Purkinje cell (primary cell): ENCODE measurements at places on chromosomes 13 and 19. TPM values are rescaled to one million over a fixed set of nuclear protein-coding genes. Genes with fewer than 3 reads are reported as not detected.

Gene TOMM40
- polyA plus RNA-seq: 1.8 and 2.7 TPM in 2 replicates

Gene SAFB2
- polyA plus RNA-seq: 7.2 and 10.8 TPM in 2 replicates

Gene ATP4A
- polyA plus RNA-seq: not detected in 2 replicates

Gene SPRED3
- 0.62 and 1.1 TPM in 2 replicates for polyA plus RNA-seq

Gene IZUMO4
- polyA plus RNA-seq: not detected in 2 replicates

Gene NCAN
- 1.6 and 3.4 TPM in 2 replicates for polyA plus RNA-seq

Gene KDM4B
- 0.89 and 1.8 TPM in 2 replicates for polyA plus RNA-seq

Gene ZNF579
- polyA plus RNA-seq: 0.36 and 0.48 TPM in 2 replicates

Gene F10
- polyA plus RNA-seq: 0.55 TPM in 1 of 2 replicates, not detected in the other

Gene ZNF253
- 14.0 and 32.8 TPM in 2 replicates for polyA plus RNA-seq

Gene ZNF90
- 0.46 TPM in 1 of 2 replicates, not detected in the other for polyA plus RNA-seq

Gene CBY2
- not detected in 2 replicates for polyA plus RNA-seq

Gene C19orf67
- not detected in 2 replicates for polyA plus RNA-seq

Gene IRGC
- polyA plus RNA-seq: not detected in 2 replicates

Gene COL4A2
- 57.6 and 123 TPM in 2 replicates for polyA plus RNA-seq

Gene ZNF880
- polyA plus RNA-seq: 50.3 and 65.8 TPM in 2 replicates

Gene METTL21C
- 21.0 and 24.3 TPM in 2 replicates for polyA plus RNA-seq

Gene BSPH1
- polyA plus RNA-seq: 3.0 and 4.9 TPM in 2 replicates

Gene DIAPH3
- polyA plus RNA-seq: 2.8 and 4.5 TPM in 2 replicates

Gene COL5A3
- polyA plus RNA-seq: 0.52 and 0.60 TPM in 2 replicates

Gene TLE5
- 9.8 and 15.6 TPM in 2 replicates for polyA plus RNA-seq

Gene IGFL1
- polyA plus RNA-seq: not detected in 2 replicates

Gene EPS8L1
- 3.7 TPM in 1 of 2 replicates, not detected in the other for polyA plus RNA-seq

Gene TEKTIP1
- polyA plus RNA-seq: not detected in 2 replicates

Gene AMER2
- polyA plus RNA-seq: 11.0 and 15.7 TPM in 2 replicates

Gene ETV2
- 0.70 TPM in 1 of 2 replicates, not detected in the other for polyA plus RNA-seq

Gene ANGPTL8
- not detected in 2 replicates for polyA plus RNA-seq

Gene ZNF575
- 1.5 and 2.5 TPM in 2 replicates for polyA plus RNA-seq

Gene FXYD7
- 62.3 and 64.4 TPM in 2 replicates for polyA plus RNA-seq

Gene ZNF296
- polyA plus RNA-seq: 0.15 TPM in 1 of 2 replicates, not detected in the other

Gene CABP5
- not detected in 2 replicates for polyA plus RNA-seq

Gene GPC6
- 2.5 and 5.4 TPM in 2 replicates for polyA plus RNA-seq

Gene NKPD1
- not detected in 2 replicates for polyA plus RNA-seq

Gene FOXA3
- not detected in 2 replicates for polyA plus RNA-seq

Gene PLA2G4C
- 23.4 and 27.6 TPM in 2 replicates for polyA plus RNA-seq

Gene UQCRFS1
- polyA plus RNA-seq: 44.8 and 66.2 TPM in 2 replicates

Gene ZNF865
- polyA plus RNA-seq: 0.22 TPM in 1 of 2 replicates, not detected in the other

Gene ZNF491
- 1.4 and 2.3 TPM in 2 replicates for polyA plus RNA-seq

Gene ZNF486
- polyA plus RNA-seq: 0.28 and 3.4 TPM in 2 replicates

Gene GET3
- polyA plus RNA-seq: 20.2 and 38.0 TPM in 2 replicates

Gene ZNF606
- 5.3 and 13.3 TPM in 2 replicates for polyA plus RNA-seq

Gene ZNF66
- 2.1 and 2.8 TPM in 2 replicates for polyA plus RNA-seq

Gene TMIGD2
- not detected in 2 replicates for polyA plus RNA-seq

Gene CALR3
- not detected in 2 replicates for polyA plus RNA-seq

Gene KLK12
- not detected in 2 replicates for polyA plus RNA-seq

Gene OR7D2
- not detected in 2 replicates for polyA plus RNA-seq

Gene ZNF443
- 3.9 and 5.5 TPM in 2 replicates for polyA plus RNA-seq

Gene ZNF234
- polyA plus RNA-seq: 10.9 and 15.5 TPM in 2 replicates

Gene TARM1
- polyA plus RNA-seq: not detected in 2 replicates

Gene GYS1
- polyA plus RNA-seq: 1.3 and 1.4 TPM in 2 replicates
